ENCODE measurements at places on chromosomes 4 and X. TPM values are rescaled to one million over a fixed set of nuclear protein-coding genes. Genes with fewer than 3 reads are reported as not detected.

DNA sequence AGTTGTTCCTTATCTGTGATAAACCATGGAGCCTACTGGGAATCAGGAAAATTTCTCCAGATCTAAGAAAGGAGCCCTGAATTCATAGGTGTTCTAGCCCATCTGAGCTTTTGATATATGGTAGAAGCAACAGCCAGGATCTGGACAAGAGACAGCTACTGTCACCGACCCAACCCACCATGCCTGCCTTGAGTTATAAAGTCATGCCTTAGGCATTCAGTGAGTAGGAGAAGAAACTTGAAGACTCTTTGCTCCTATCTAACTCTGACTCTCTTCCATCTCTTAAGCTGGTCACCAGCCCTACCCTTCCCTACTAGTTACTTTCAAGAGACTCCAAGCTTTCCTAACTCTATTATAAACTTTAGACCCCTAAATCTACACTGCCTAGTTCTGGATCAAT, 83.9 kb upstream of the FAM9B start:
- no peaks in the 10 kb centered on the region for H3K36me3 ChIP-seq
- H3K27ac ChIP-seq = no peak overlapping the region
- no peaks in the 10 kb centered on the region for H3K4me1 ChIP-seq
- no peaks in the 10 kb centered on the region for H3K27me3 ChIP-seq

- H3K27me3 ChIP-seq = no peaks in the 10 kb centered on the region
- no peaks in the 10 kb centered on the region for H3K4me1 ChIP-seq
- H3K27ac ChIP-seq = no peak overlapping the region
- no peaks in the 10 kb centered on the region for H3K36me3 ChIP-seq
- H3K4me3 ChIP-seq = no peak overlapping the region
Measured at GRCh38 chr4:161403781-161404180, 760.0 kb downstream of the FSTL5 start.

GRCh38 chr4:187042251-187042650, 318.6 kb upstream of the FAT1 start:
- H3K27ac ChIP-seq = no peak overlapping the region
- no peaks in the 10 kb centered on the region for H3K27me3 ChIP-seq
- DNase-seq = no peak
- no peaks in the 10 kb centered on the region for H3K4me1 ChIP-seq
- no peak overlapping the region for H3K4me3 ChIP-seq

GRCh38 chr4:101157415-101158133, 189.8 kb downstream of the PPP3CA start:
- no peaks in the 10 kb centered on the region for H3K27me3 ChIP-seq
- H3K4me1 ChIP-seq = no peaks in the 10 kb centered on the region
- no peak overlapping the region for H3K27ac ChIP-seq

DNA sequence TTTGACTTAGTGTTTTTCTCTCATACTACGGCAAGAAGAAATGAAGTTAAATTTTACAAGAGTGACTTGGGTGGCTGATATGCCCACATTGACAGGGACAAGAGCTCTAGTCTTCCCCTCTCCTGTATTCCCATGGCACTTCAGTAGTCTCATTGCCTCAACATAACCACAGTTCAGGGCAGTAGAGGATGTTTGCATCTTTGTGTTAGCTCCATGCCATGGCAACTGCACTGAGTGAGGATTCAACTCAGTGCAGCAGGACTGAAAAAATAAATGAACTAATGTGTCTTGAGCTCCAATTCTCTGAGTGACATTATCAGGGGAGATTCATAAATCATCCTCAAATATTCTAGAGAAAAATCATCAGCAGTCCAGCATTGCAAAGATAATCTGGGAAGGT, 78.8 kb downstream of the TET2 start:
- H3K4me3 ChIP-seq = no peak overlapping the region
- no peaks in the 10 kb centered on the region for H3K36me3 ChIP-seq
- no peaks in the 10 kb centered on the region for H3K4me1 ChIP-seq
- DNase-seq = no peak
- H3K27ac ChIP-seq = no peak overlapping the region

DNA sequence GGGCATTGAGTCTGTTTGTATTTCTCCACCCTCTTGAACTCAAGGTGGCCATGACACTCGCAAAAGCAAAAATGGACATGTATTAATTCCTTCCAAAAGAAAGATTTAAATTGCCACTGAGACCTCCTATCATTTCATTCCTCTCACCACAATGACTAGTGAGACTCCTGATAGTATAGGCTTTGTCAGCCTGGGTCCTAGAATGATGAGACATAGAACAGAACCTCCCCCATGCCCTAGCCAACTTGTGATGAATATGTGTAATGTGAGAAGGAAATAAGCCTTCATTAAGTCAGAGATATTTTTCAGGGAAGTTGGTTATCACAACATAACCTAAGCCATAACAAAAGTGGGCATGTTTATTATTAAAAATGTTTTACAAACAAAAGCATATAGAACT, 62.5 kb downstream of the ASB9 start:
- H3K36me3 ChIP-seq = no peaks in the 10 kb centered on the region
- H3K4me3 ChIP-seq = no peak overlapping the region
- no peak for DNase-seq
- H3K27ac ChIP-seq = no peak overlapping the region
- H3K27me3 ChIP-seq = no peaks in the 10 kb centered on the region

- no peak overlapping the region for H3K4me3 ChIP-seq
- H3K36me3 ChIP-seq = no peaks in the 10 kb centered on the region
- no peak overlapping the region for H3K27ac ChIP-seq
- H3K27me3 ChIP-seq = no peaks in the 10 kb centered on the region
- DNase-seq = no peak
Measured at GRCh38 chr4:11904117-11904535, 475.4 kb upstream of the HS3ST1 start.

The GC gene
- not detected for total RNA-seq

The SSX2 gene
- total RNA-seq = not detected

The IL2 gene
- 3.7 TPM for total RNA-seq

The GAB3 gene
- 3.4 TPM for total RNA-seq

The PAGE1 gene
- total RNA-seq = not detected

The RASL11B gene
- total RNA-seq = 0.31 TPM

The CAMK2D gene
- 32.9 TPM for total RNA-seq
